Daoy (cell line): ENCODE measurements at places on chromosomes 11 and 22. TPM values are rescaled to one million over a fixed set of nuclear protein-coding genes. Genes with fewer than 3 reads are reported as not detected.

The DAGLA gene
- 0.65 and 0.91 TPM in 2 replicates for total RNA-seq

The C22orf23 gene
- total RNA-seq: 3.4 TPM in 1 of 2 replicates, not detected in the other

The KCNJ5 gene
- total RNA-seq: not detected in 2 replicates

The RTN4R gene
- 1.7 and 5.1 TPM in 2 replicates for total RNA-seq

The NR1H3 gene
- 2.2 and 2.3 TPM in 2 replicates for total RNA-seq

The ALDH3B1 gene
- total RNA-seq: 5.8 and 8.2 TPM in 2 replicates

The ROM1 gene
- total RNA-seq: 0.33 and 2.7 TPM in 2 replicates

The ASPHD2 gene
- 3.9 and 4.2 TPM in 2 replicates for total RNA-seq

The YAP1 gene
- total RNA-seq: 35.5 and 49.0 TPM in 2 replicates

The NLRP10 gene
- 0.46 and 0.48 TPM in 2 replicates for total RNA-seq

The SLC35E4 gene
- total RNA-seq: 8.2 and 11.4 TPM in 2 replicates
